NCI-H510A (cell line): ENCODE measurements at places on chromosomes 6 and 20.

DNA sequence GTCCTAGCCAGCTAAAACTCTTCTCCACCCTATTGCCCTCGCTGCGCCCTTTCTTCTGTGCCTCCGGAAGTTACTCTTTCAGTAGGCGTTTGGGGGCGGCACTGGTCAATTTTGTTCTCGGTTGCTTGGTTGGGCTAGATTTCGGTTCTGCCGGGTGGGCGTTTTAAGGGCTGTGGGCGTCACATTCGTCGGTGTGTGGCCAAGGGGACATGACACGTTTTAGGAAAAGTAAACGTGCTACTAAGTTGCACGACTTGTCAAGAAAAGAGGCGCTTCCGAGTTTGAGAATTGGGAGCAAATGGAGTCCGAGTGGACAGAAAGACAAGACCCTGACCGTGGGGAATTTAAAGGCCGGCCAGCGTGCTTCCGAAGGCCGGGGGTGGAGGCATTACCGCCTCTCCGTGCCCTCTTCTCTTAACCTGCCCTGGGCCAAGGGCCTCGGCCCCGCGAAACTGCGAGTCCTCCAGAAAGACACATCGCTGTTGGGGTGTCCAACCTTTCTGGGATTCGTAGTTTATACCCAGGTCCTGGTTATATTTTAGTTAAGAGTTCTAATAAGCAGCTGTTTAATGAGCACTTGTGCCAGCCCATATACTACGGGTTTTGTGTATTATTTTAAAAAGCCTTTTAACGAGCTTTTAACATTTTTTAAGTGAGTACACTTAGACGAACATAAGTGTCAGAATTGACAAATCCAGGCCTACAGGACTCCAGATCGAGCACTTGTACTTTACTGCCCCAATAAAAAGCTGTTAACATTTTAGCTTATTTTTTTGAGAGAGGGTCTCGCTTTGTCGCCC is 664 bp upstream of the BAG6 start:
- DNase-seq = peak; percentile 98

GRCh38 chr6:139881728-139882211 is 507.3 kb upstream of the CITED2 start:
- no peak for DNase-seq

- no peak for DNase-seq
Measured at GRCh38 chr6:54719633-54720032, 126.9 kb upstream of the FAM83B start.

- DNase-seq = no peak
Measured at GRCh38 chr6:161445021-161445799, 171.3 kb upstream of the AGPAT4 start.

DNA sequence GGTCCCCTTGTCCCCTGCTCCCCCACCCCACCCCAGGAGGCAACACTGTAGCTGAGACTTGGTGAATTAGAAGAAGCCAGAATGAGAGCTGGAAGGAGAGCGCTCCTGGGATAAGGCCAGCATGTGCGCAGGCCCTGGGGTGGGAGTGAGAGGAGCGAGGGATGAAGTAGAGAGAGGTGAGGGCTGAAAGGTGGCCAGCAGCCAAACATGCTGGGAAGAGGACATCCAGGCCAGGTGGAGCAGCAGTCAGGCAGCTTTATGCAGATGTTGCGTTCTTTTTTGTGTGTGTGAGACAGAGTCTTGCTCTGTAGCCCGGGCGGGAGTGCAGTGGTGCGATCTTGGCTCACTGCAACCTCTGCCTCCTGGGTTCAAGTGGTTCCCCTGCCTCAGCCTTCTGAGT is 2.2 kb upstream of the BPIFB1 start:
- DNase-seq = no peak

GRCh38 chr6:160050022-160050421 is 71.6 kb upstream of the SLC22A1 start:
- no peak for DNase-seq

- DNase-seq = no peak
Measured at GRCh38 chr6:34810936-34811632, 19.2 kb downstream of the BLTP3A start.

DNA sequence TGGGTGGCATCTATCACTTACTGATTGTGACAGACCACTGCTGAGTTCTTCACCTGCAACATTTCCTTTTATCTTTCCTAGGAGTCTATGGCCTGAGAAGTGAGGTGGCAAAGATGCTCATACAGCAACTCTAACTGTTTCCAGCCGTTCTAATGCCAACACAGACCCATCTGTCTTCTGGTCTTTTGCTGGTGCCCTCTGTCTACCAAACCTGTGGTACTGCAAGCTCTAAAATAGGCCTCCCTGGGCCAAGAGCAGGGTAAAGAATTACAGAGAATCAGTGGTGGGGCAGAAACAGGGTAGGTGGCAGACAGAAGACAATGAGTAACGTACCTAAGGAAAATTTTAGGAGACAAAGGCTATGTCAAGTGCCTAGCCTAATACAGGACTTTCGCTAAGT is 611.0 kb upstream of the FLRT3 start:
- no peak for DNase-seq

DNA sequence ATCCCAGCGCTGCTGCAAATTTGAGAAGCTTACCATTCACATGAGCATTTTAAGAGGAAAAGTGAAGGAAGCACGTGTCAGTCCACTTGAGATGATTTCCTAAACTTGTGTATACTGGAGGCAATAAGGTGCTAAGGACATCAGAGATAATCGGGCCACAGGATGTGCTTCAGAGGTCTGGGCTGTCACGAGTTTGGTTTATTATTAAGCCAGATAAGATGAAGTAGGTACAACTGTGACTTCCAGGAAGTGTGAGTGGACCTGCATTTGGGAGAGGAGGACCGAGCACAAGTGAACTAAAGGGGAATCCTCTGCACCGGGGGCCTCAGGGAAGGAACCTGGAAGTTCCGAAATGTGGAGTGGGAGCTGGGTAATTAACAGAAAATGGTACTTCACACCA is 1.4 kb downstream of the SAMD5 start:
- DNase-seq = no peak

- DNase-seq = no peak
Measured at GRCh38 chr6:36523936-36524499, 23.3 kb downstream of the STK38 start.

DNA sequence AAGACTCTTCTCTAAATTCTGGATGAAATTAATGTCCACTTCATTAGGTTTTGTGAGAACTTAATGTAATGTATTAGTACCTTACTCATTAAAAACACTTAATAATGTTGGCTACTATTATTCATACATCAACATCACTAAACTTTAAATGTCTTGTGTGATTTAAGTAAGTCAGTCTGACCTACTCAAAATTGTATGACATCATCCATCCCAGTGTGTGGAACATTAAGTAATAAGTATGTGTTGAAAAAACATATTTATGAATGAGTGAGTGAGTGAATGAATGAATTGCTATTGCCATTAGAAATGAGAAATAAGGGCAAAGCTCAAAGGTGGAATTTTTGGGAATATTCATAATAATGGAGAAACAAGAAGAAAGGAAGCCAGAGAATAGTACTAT is 285.8 kb downstream of the HTR1B start:
- no peak for DNase-seq

- no peak for DNase-seq
Measured at GRCh38 chr20:33894798-33895197, 83.7 kb downstream of the CHMP4B start.

DNA sequence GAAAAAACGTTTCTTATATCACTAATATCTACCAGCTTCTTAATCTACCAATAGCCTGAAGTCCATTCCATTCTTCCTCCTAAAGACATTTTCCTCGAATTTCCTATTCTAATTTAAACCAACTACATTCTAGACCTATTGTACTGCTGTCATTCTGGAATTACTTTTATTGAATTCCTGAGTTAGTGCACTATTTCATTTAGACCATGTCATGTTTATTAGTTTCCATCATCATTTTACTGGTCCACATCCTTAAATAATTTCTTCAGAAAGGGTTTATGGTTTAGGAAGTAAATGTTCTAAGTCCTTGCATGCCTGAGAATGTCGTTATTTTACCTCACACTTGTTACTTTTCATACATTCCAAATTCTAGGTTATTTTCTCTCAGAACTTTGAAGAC is 13.2 kb downstream of the LCA5 start:
- DNase-seq = no peak

DNA sequence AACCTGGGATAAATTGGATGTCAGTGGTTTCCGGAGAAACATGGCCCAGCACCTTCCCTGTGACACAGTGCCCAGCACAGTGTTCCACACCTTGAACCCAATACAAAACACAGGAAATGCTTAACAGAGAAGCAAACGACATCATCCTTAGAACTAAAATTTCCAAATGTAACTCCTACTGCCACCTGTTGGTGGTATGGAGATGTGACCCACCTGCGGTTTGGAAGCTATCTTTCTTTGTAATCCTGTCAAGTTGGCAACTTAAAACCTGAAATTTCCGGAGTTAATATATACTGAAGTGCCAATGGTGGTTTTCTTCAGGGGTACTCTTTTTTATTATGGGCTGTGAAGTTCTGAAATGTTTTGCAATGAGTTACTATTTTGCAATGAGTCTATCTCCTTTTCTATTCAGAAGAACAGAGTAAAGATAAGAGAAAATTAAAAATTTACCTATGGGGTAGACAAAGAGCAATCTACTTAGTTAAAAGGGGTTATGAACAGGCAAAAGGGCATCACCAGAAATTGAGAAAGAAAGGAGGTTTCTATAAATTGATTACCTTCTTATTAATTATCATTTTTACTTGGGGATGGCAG is 658.8 kb downstream of the PTPRT start:
- DNase-seq = no peak

DNA sequence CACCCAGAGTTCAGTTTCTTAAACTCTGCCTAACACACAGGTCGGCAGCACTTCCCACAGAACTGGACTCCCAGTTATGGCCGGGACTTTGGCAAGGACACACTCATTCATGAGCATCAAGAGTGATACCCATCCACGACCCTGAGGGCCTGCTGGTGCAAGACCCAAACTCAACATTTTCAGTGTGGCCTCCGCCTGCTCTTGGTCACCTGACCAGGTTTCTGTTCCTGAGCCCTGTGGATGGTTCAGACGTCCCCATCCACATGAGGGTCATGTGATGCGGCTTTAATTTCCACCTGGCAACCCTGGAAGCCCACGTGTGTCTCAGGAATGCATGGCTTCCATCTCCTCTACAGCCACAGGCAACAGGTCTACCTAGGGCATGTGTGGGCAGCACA is 245.3 kb downstream of the DLL1 start:
- DNase-seq = no peak

DNA sequence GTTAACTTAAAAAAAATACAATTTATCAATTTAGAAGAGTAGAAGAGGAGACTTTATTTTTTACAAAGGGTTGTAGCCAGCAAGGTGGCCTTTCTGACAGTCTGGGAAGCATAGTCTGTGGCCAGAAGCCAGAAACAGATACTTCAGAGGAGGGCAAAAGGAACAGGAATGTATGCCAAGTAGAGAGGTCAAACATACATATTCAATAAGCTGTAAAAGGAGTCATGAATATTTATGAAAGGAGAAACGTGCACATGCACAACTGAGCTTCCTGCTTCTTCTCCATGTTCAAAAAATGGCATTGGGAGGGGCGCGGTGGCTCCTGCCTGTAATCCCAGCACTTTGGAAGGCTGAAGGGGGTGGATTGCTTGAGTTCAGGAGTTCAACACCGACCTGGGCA is 43.9 kb upstream of the FAM184A start:
- no peak for DNase-seq

GRCh38 chr6:24887545-24888140 is 48.1 kb downstream of the RIPOR2 start:
- DNase-seq = no peak

DNA sequence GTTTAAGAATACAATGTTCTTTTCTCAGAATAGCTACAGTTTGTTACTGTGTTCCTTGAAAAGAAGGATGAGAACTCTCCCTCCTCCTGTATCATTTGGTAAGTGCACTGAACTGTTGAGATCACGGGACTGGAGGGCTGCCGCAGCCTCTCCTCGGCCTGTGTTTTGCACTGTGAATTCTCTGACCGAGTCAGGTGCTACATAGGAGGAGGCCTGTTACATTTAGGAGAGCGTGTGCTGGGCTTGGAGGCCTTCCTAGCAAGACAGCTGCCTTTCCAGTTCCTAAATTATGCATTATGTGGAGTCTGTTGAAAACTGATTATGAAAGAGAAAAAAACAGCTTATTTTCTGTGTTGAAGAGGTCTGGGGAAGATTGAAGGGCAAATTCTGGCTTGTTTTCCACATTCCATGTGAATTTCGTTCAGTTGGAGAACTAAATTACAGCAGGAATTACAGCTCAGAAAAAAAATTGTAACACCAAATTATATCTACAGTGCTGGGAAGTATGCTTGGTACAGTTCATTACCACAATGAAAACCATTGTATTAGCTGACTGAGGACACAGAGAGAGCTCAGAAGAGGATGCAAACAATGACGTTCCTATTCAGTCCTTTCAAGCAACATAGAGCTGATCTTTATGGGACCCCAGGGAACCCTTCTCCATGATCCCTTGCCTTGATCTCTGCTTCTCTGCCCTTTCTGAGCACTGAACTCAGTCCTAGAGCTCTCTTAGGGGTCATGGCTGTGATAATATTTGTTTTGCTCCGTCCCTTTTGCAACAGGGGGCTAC is 2.8 kb downstream of the TMC2 start:
- DNase-seq = no peak

- DNase-seq = no peak
Measured at GRCh38 chr20:63322146-63322932, 29.4 kb downstream of the COL20A1 start.

GRCh38 chr6:134199848-134200606 is 117.9 kb downstream of the SGK1 start:
- no peak for DNase-seq

- no peak for DNase-seq
Measured at GRCh38 chr6:30463242-30463641, 26.1 kb upstream of the HLA-E start.

GRCh38 chr6:90514496-90514895 is 72.4 kb downstream of the MAP3K7 start:
- DNase-seq = no peak

DNA sequence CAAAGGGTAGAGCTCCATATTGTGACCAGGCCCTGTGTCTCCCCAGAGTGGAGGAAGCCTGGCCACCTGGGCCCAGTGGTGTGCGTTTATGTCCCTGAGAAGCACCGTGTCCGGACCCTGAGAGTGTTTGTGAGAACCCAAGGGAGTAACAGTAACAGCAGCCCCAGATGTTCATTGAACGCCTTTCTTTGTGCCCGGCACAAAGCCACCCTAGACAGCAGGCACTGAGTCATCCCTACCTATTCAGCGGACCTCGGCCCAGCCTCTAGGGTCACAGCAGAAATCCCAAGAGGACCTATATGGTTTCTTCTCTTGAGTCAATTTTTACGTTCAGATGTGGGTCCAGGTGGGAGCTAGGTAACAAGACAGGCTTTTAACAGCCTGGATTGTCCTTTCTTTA is 24.5 kb downstream of the BCAS4 start:
- no peak for DNase-seq
